ENCODE measurements at places on chromosomes 11 and 22.

DNA sequence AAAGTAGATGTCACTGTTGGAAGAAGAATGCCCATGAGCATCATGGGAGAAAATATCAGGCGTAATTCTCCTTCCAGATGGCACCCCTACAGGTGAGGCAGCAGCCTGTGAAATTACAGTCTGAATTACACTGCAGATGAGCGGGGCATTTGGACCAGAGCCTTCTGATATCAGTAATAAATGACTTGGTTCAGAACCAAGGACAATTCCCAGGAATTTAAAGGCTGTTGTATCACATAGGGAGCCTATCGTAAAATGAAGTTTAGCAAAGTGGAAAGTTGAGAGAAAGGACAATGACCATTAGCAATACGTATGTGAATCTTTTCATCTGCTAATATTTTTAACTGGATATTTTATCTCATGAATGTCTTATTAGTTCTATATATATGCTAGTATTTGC is 61.3 kb downstream of the PRMT3 start:
- DNase-seq = no peak

GRCh38 chr22:47598864-47599263 is 836.4 kb downstream of the TBC1D22A start:
- no peak for DNase-seq

DNA sequence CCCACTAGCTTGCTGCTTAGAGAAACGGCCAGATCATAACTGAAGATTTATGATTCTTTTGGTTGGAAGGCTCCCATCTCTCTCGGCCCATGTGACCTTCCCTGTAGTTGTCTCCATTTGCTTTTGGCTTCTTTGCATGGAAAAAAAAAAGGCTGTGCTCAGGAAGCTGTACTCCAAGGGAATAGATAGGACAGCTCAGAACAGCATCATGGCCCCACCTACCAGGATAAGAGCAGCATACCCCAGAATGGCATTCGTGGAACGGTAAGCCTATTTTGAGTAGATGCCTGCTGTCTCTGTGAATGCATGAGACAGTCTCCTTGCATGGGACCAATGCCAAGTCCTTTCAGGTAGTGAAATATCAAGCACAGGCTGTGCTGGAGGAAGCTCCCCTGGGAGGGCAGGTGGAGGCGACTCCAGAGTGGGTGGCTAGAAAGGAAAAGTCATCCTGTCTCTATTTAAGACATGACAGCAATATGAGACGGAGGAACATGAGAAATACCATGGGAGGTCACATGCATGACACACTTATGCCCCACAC is 94.1 kb upstream of the AMOTL1 start:
- DNase-seq = no peak

GRCh38 chr11:129354691-129355090 is 21.0 kb upstream of the BARX2 start:
- DNase-seq = no peak

DNA sequence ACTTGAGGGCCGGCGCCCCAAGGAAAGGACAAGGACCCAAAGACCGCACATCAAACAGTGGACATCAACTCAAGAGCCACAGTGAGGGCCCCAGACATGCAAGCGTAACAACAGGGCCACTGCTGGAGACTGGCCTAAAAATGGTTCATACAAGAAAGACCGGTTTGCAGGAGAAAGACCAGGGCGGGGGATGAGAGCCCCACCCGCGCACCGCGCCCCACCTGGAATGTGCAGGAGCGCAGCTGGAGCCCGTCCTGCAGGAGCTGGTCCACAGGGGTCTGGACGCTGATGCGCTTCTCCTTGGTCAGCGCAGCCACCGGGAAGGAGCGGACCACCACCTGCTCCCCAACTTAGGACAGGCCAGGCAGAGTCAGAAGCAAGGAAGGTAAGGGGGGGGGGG is 13.9 kb downstream of the SBF1 start:
- DNase-seq = no peak

DNA sequence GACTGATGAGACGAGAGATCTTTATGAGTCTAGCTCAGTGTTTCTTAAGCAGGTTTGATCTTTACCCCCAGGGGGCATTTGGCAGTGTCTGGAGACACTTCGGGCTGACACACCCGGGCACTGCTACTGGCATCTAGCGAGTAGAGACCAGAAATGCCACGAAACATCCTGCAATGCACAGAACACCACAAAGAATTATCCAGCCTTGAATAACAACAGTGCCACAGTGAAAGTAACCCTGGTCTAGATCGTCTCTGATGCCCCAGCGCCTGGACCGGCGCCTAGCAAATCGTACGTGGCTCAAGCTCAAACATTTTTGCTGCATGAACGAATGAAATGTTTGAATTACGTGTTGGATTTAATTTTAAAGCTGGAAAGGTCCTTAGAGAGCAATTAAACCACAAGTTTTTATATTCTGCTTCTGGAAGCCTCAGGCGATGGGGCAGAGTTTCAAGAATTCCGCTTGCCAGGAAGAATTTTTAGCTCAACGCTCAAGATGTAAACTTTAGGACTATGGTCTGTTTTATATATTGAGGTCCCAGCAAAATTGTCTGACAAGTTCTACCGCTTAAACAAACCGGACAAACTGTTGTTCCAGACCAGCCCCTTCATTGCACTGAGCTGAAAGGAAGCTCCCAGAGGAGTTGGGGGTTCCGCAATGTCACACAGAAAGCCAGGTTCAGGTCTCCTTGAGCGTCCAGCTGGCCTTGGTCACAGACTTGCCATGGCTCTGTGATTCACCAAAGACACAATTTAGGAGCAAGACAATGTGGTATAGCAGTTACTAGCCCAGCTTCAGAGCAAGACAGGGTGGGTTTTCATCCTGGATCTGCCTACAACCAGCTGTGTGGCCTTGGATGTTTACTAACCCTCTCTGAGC is 44.2 kb upstream of the SMTN start:
- DNase-seq = no peak

GRCh38 chr11:86910592-86910991 is 44.6 kb downstream of the FZD4 start:
- no peak for DNase-seq

- no peak for DNase-seq
Observed at GRCh38 chr22:20312396-20313191, 7.3 kb downstream of the DGCR6L start.

DNA sequence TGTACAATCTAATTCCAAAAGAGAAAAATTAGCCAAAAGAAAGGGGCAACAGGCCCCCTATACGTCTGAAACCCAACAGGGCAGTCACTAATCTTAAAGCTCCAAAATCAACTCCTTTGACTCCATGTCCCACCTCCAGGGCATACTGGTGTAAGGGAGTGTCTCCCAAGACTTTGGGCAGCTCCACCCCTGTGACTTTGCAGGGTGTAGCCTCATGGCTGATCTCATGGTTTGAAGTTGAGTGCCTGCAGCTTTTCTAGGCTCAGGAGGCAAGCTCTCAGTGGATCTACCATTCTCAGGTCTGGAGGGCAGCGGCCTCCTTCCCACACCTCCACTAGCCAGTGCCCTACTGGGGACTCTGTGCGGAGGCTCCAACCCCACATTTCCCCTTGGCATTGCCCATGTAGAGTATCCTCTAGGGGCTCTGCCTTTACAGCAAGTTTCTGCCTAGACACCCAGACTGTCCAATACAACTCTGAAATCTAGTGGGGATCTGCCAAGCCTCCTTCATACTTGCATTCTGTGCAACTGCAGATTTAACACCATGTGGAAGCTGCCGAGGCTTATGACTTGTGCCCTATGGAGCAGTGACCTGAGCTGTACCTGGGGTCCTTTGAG is 94.5 kb downstream of the TRIM29 start:
- no peak for DNase-seq

GRCh38 chr11:108351468-108351867 is 115.9 kb downstream of the C11orf65 start:
- no peak for DNase-seq

- DNase-seq = no peak
Observed at GRCh38 chr11:58562375-58562800, 13.3 kb downstream of the LPXN start.

DNA sequence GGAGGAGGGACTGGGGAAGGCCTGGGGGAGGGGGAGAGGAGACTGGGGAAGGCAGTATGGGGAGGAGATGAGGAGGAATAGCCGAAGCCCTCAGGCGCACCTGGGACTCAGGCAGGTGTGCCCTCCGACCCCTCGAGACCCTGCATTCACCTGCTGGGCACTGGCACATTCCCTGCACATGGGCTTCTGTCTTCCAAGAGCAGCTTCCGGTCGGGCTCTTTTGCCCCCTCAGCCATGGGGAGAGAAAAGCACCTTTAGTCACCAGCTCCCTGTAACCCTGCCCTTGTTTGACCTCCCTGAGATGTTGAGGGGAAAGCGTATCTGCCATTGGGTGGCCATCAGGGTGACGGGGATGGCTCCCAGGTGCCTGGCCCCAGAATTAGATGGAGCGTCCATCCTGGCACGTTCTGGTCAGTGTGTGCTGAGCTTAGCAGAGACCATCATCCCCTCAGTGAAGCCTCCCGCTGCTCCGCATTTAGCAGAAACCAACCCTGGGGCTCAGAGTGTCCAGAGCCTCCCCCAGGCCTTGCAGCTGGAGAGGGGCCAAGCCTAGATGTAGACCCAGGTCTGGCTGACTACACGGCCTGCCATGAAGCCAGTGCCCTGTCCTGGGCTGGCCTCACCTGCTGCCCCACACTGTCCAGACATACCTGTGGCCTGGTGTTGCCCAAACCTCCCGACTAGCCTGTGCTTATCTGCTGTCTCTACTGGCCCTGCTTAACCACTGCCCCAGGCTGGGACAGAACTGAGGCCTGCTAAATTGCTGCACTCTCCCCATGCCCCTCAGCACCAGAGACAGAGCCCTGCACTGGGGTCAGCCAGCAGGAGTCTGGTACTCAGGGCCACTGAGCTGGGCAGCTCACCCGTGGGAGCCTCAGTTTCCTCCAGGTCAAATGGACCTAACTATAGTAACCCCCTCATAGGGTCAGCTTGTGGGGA is 6.2 kb downstream of the ANO1 start:
- DNase-seq = no peak

- no peak for DNase-seq
Observed at GRCh38 chr11:86591631-86592030, 80.8 kb downstream of the ME3 start.

- DNase-seq = no peak
Observed at GRCh38 chr11:67439321-67440228, 2.1 kb upstream of the PTPRCAP start.

GRCh38 chr11:126408901-126409619 is 53.6 kb downstream of the ST3GAL4 start:
- no peak for DNase-seq

GRCh38 chr11:17369684-17370243 is 18.2 kb downstream of the NCR3LG1 start:
- no peak for DNase-seq

DNA sequence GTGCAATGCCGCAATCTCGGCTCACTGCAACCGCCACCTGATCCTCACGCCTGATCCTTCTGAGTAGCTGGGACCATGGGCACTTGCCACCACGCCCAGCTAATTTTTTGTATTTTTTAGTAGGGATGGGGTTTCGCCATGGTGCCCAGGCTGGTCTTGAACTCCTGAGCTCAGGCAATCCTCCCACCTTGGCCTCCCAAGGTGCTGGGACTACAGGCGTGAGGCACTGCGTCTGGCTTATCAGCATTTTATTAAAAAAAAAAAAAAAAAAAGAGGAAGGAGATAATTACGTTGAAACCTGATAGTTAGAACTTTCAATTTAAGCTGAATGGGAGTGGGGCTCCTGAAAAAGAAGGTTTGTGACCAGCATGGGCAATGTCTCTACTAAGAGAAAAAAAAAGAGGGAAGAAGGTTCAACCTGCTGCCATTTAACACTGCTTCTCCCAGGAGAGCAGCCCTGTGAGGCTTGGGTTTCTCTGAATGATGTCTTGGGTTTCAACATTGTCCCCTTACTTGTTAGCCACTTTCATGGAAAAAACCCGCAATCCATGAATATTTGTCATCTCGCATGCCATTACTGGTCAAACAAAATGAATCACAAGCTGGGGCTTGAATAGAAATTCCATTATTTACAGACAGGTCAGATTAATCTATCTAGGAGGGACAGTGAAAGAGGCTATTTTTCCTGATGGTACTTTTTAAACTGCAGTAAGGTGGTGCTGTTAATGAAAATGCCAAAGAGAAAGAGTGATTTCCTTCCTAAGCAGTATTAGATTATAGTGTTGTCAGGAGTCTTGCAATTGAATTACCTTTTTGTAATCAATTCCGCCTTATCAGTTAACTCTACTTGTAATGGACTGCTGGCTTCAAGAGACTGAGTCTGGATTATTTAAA is 72.5 kb downstream of the PACS1 start:
- no peak for DNase-seq

DNA sequence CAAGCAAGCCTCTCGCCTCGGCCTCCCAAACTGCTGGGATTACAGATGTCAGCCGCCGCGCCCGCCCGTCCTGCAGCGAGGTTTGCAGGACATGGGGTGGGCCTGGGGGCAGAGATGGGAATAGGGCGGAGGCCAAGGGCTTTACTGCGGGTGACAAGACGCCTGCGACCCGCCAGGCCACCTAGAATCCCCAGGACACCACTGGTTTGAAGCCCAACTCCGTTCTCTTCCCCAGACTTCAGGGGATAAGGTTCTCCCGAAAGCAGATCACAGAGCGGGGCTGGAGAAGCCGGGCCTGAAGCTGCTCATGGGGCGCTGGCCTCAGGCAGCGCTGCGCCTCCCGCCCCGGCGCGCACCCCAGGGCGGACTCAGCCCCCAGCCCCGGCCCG is 354 bp downstream of the POLR2L start:
- DNase-seq = no peak

DNA sequence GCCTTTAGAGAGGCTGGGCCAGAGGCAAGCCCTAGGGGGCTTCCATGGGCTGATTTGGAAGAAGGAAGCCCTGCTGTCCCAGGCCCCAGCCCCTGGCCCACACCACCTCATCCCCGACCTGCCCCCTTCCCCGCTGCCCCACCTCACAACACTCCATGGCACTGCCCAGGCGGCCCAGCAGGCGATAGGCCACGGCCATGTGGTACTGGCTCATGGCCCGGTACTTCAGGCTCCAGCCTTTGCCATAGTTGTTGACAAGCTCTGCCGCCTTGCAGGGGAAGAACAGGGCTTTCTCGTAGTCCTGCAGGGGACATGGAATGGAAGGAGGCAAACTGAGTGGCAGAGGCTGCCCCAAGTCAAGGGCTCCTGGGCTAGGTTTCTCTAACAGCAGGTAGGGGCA is 6.4 kb downstream of the RAPSN start:
- DNase-seq = no peak

GRCh38 chr11:10641177-10641911 is 52.2 kb downstream of the IRAG1 start:
- DNase-seq = no peak

- DNase-seq = peak; percentile 62
Observed at GRCh38 chr22:35352214-35353111, 28.4 kb upstream of the HMOX1 start.

DNA sequence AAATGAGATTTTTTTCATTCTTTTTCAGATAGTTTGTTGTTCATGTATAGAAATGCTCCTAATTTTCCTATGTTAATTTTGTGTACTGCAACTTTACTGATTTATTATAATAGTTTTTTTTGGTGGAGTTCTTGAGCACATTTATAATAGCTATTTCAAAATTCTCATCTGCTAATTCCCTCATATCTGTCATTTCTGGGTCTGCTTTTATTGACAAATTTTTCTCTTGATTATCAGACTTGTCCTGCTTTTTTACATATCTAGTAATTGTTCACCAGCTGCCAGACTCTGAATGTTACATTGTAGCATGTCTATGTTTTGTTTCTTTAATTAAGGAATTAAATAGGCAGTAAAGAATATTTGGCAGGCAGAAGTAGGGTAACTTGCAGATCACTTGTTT is 60.9 kb upstream of the PARVA start:
- no peak for DNase-seq

- DNase-seq = no peak
Observed at GRCh38 chr22:36323182-36323854, 64.4 kb downstream of the MYH9 start.
